Sciatic nerve (tissue), 2 donors: ENCODE measurements at places on chromosomes 16 and 17. TPM values are rescaled to one million over a fixed set of nuclear protein-coding genes. Genes with fewer than 3 reads are reported as not detected.

- peak; percentile 79 for DNase-seq
Observed at GRCh38 chr17:40457964-40458791, 14.9 kb downstream of the IGFBP4 start.

The C16orf46 gene
- 2.3 TPM for total RNA-seq

- no peak for DNase-seq
Observed at GRCh38 chr17:48100160-48100559, 1.1 kb downstream of the CBX1 start.

DNA sequence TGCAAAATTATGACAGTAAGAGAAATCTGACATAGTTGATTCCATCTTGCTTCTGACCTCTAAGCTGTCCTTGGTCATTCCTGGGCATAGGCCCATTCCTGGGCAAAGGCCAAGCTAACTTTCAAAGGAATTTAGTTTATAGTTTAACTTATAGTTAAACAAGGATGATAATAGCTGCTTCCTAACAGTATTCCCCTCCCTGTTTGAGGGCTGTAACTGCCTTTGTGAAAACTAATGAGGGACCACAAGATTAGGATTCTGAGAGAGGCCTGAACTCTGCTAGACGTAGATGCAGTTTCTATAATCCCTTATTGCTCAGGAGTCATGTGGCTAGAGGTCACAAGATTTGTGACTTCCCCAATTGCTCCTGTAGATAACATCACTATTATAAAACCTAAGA, 80.2 kb upstream of the ASIC2 start:
- no peak for DNase-seq

DNA sequence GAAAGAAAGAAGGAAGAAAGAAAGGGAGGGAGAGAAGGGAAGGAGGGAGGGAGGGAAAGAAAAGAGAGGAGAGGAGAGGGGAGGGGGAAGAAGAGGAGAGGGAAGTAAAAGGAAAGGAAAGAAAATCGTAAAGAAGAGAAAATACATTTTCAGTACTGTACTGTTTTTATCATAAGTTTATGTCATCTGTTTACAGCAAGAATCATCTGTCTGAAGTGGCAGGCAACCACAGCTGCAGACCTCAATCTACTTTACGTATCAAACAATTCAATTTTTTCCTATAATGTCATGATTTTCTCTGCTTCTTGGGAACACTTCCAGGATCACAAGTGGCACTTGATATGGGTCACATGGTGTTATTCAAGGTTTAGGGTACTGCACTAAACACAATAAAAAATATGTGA, 58.3 kb downstream of the USP32 start:
- no peak for DNase-seq

The NOG gene
- total RNA-seq: 5.3 TPM

DNA sequence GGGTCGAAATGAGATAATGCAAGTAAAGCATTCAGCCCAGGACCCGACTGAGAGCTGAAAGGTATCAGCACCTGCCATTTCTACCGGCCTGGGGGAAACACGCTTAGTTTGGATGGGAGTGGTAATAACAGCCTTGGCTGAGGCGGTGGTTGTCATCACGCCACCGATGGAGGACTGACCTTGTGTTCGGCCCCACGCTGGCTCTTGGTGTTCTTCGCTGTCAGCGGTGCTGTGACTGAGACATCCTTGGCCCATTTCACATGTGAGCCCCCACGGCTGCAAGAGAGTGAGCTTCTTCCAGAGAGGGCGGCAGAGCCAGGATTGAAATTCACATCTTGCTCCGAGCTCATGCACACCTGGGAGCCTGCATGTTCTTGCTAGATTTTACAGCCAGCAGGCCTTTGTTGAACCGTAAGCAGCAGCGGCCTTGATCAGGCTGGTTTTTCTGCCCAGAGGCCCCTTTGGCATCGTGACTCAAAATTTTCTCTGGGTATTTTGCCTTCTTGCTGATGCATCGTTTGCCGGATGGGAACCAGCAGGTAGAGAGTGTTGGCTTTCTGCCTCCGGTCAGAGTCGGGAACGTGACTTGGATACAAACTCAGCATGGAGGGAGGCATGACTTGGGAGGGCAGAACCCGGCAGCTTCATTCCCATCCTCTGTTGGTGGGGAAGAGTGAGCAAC, 341.5 kb downstream of the SNX29 start:
- no peak for DNase-seq

GRCh38 chr17:38881600-38882191, 11.8 kb downstream of the LASP1 start:
- DNase-seq: peak; percentile 90

DNA sequence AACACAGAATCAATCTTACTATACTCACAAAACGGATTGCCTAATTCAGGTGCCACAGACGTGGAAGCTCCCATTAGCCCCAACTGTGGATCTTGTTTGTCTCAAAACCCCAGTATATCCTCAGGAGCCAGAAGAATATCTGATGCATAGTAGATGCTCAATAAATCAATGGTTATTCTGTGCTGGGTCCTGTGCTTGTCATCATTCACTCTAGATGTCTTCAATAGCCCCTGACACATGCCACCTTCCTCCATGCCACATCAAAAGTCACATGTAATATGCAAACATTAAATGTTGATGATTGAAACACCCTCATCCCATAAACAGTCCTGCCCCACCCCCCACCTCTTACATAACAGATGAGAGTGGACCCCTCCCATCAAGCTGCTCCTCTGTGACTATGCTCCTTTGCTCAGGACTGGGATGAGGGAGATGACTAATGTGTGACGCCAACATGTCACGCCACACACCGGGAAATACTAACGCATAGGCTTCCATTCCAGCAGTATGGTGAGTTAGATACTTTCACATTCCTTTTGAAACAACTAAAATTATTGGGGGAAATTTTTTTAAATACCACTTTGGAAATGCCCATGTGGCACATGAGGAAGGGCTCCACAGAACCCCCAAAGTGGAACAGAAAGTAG, 267.6 kb upstream of the SDK2 start:
- DNase-seq: no peak

DNA sequence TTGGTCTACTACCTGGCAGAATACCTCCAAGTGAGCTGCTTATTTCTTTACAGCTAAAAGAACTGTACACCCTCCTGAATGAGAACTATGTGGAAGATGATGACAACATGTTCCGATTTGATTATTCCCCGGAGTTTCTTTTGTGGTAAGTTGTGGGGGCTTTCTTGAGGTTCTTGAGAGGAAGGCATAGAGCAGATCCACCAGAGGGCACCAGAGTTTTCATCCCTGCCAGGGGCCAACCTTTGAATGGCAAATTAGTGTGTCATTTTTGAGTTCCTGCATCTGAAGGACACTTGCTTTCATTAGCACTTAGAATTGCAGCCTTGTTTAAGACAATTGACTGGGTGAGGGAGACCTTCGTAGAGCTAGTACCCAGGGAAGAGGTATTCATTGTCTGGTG, 35.0 kb downstream of the NMT1 start:
- no peak for DNase-seq

The CORO1A gene
- 41.2 TPM for total RNA-seq

- no peak for DNase-seq
Observed at GRCh38 chr17:30600830-30601494, 123.8 kb downstream of the GOSR1 start.

The SLFN12L gene
- 6.0 TPM for total RNA-seq

The SOX8 gene
- total RNA-seq: 57.7 TPM

The DLX3 gene
- 0.22 TPM for total RNA-seq

GRCh38 chr17:4969047-4969550, 1.5 kb upstream of the SPAG7 start:
- DNase-seq: no peak

DNA sequence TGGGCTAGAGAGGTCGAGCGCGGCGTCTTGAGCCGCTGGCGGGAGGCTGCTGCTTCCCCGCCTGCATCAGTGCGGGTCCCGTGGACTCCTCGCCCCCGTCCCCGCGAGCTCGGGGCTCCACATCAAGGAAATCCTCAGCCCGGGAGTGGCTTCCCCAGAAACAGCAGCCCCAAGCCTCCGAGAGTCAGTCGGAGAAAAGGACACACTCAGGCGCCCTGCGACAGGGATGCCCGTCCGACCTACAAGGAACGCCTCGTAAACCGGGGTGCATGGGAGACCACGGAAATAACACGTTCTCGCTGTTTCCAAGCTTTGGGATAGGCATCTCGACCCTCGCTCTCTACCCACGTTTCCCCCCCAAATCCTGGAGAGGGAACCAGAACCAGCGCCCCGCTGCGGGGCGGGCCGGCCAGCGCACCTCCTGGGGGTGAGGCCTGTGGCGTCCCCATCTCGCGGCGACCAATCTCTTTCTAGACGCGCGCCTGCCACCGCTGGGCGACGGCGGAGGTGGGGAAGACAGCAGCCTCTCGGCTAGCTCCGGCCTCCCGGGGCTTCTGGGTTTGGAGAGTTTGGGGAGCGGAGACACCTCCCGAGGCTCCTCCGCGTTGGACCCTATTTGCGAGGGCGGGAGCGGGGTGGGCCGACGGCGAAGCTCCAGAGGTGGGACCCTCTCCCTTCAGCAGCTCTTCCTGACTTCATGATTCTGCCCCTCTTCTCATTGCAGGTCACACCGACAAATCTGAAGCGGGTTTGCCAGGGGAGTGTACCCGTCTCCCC, 759 bp upstream of the TP53I13 start:
- DNase-seq: peak; percentile 77

- no peak for DNase-seq
Observed at GRCh38 chr17:33892717-33893591, 362.1 kb upstream of the CCL2 start.

The NUDT16L1 gene
- 21.3 TPM for total RNA-seq

The CYTH1 gene
- total RNA-seq: 75.9 TPM

DNA sequence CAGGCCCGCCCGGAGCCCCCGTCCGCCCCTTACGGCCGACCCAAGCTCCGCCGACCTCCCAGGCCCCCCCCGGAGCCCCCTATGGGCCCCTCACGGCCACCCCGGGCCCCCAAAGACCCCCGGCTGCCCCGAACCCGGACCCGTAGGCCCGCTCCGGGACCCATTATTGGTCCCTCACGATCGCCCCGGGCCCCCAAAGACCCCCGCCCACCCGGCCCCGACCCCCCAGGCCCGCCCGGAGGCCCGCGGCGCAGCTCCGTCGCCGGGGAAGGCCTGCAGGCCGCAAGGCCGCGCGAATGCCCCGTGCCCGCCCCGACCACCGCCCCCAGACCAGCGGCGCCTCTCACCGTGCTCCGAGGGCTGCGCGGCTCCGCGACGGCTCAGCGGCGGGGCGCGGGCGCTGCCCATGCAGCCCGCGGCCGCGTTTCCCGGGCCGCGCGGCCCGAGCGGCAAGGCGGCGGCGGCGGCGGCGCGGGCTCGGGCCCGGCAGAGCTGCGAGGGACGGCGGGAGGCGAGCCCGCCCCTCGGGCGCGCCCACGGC, 393 bp downstream of the ANKRD11 start:
- no peak for DNase-seq

The PRAC2 gene
- not detected for total RNA-seq

- DNase-seq: no peak
Observed at GRCh38 chr17:58504826-58505351, 9.5 kb downstream of the MTMR4 start.

The ATP1B2 gene
- total RNA-seq: 14.3 TPM

DNA sequence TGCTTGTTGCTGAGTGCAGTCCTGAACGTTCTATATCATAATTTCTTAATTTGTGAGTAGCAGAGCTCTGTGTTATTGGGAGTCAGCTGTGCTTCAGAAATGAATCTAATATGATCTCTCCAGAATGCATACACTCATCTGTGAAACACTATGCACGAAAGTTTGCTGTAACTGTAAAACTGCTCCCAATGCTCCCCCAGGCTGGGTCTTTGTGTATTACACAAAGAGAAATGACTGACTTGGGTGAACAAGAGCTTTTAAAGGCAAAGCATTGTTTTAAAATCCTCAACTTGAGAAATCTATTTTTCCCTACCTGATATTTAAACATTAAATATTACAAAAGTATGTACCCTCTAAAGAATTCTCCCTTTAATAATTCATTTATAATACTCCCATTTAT, 636.7 kb upstream of the KIF2B start:
- DNase-seq: no peak

GRCh38 chr17:11331547-11332513, 90.8 kb downstream of the SHISA6 start:
- DNase-seq: no peak

The TNFSF13 gene
- 32.7 TPM for total RNA-seq

The MEOX1 gene
- total RNA-seq: 19.5 TPM

- no peak for DNase-seq
Observed at GRCh38 chr17:71900621-71901229, 220.1 kb upstream of the SOX9 start.

GRCh38 chr16:56684256-56684925, 2.1 kb downstream of the MT1X start:
- DNase-seq: no peak

DNA sequence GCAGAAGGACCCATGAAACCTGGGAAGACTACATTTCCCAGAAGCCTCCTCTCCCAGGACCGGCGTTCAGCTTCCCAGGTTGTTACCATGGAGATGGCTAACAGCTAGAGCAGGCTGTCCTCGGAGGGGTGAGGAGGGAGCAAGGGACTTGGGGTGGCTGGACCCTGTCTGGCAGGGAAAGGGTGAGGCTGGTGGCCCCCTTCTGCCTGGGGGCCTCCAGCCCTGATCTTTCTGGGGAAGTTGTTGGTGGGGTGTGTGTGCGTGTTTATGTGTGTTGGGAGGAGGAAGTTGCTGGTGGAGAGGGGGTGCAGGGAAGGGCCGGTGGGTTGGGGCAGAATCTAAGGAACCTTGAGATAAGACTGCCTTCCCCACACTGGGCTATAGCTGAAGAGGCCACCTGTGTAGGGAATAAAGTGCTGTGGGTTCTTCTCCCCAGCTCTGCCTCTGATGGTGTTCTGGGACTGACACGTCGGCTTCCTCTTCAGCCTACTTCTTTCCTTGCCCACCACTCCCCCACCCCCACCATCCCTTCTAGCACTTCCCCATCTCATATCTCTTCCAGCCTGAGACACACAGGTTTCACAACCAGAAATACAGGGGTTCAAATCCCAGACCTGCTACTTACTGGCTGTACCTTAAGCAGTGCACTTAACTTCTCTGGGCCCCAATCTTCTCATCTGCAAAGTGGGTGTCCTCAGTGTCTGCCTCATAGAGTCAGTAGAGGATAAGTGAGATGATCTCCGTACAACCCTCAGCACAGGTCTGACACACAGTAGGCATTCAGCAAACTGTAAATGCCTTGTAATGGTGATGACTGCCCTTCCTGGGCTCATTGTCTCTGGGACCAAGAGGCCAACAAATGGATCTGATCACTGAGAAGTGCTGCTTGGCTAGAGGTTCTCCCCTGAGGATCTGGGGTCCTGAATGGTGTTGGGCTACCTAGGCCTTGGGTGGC, at the start of gene DRC7:
TSS of gene DRC7 (plus strand) at position 82 of the 955 bp plus-strand sequence. CDS start 3,144 bp downstream, outside the sequence.
- no peak for DNase-seq
